HAP-1 (cell line): ENCODE measurements at places on chromosomes 1 and 21.

- no peak for DNase-seq
Measured at GRCh38 chr1:107724648-107725047, 240.3 kb downstream of the VAV3 start.

DNA sequence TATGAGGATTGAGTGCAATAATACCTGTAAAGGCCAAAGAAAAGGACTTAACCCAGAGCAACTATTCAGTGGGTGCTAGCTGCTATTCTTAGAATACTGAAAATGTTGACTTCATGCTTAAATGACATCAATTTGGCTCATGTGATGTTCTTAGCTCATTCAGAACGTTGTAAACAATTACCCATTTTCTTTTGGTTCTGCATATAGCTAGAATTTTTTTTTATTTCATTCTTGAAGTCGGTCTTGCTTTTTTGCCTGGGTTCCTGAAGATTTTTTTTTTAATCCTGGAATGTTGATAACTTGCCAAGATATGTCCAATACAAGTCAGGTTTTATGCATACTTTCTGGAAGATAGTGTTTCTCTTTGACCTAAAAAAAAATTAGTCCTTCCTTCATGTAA lies 772.0 kb downstream of the LTN1 start:
- DNase-seq: no peak

- no peak for DNase-seq
Measured at GRCh38 chr1:85317560-85317959, 41.1 kb upstream of the BCL10 start.

GRCh38 chr1:28684937-28685336 lies 16.4 kb downstream of the GMEB1 start:
- no peak for DNase-seq

DNA sequence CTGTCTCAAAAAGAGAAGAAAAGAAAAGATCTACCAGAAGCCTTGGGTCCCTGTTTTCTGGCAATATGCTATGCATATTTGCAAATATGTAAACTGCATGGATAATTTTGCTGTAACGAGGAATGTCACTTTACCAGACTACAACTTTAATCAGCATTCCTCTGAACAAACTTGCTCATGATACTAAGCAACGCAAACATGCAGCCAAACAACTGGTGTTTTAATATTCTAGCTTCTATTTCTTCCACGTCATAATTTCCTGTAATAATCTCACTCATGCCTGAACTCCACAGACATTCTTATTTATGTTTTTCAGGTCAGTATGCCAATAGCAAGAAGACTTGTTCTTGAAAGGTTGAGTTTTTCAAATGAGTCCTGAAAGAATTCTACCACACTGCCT lies 114.1 kb downstream of the SIM2 start:
- no peak for DNase-seq

GRCh38 chr1:31423418-31423947 lies 10.5 kb downstream of the SERINC2 start:
- no peak for DNase-seq

DNA sequence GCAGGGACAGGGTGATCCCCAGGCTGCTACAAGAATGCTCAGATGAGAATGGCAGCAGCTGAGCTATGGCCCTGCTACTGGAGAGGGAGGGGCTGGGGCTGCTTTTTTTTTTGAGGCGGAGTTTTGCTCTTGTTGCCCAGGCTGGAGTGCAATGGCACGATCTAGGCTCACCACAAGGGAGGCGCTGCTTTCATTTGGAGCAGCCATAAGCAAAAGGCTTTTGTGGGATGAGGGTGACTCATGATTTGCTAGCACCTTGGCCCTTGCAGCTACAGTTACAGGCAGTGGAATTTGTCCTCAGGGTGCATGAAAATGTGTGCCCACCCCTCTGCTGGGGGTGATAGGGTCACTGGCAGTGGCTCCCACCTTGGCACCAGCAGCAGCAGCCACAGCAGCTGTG lies 32.4 kb upstream of the CYP4A22 start:
- DNase-seq: no peak
